ENCODE measurements at places on chromosomes 12 and 14.
A peak's percentile ranks its signal among the peaks of the same experiment; 100 is the strongest.

- no peak for DNase-seq
These were observed 42.6 kb downstream of the FBXO21 start for GRCh38 chr12:117147639-117148038.

DNA sequence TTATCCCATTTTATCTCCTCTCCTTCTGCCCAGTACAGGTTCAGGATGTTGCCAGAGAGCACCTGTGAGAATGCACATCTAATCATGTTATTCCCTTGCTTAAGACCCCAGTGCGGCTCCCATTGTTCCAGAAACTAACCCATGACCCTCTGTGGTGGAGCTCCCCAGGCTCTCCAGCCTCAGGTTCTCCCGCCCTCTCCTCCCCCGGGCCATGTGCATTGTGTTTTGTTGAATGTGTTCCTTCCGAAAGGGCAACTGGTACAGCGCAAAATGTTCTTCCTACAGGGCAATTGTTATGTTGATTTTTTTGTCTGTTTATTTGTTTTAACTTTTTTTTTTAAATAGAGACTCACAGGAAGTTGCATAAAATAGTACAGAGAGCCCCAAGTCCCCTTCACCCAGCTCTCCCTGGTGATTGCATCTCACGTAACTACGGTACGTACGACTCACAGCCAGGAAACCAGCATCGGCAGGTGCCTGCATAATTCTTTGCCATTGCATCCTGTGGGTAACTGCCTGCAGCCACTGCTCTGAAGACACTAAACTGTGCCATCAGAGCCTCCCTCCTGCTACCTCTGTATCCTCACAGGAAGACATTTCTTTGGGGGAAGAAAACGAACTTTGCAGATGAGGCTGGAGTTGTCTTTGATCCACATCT lies 31.2 kb downstream of the TMEM132C start:
- DNase-seq, result no peak

- no peak for DNase-seq
These were observed 153.4 kb downstream of the FUT8 start for GRCh38 chr14:65565948-65566347.

DNA sequence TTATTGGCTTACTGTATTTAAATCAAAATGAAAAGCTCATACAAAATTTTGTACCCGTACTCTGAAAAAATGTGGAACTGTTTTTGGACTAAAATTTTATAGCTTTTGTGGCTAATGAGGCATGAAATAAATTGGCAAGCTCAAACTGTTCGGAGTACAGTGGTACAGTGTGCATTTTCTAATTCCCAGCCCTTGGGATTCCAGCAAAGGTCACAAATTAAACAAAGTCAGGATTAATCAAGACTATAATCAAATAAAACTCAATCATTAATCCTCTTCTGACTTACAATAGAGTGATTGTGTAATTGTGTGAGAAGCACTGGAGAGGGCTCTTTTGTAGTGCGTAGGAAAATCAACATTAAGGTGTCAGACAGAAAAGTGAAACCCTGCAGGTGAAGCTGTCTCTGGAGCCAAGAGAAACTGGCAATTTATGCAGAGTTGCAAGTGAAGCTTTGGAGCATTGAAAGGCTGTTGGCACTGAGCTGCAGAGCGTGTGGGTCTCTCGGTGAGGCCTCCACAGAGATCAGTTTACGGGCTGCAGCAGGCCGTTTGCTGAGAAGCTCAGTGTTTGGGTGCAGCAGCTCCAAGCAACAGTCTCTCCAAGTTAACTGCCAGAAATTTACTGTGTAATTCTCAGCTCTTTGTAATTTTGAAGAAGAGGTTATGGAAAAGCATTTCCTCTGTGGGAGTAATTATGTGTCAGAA lies 275.9 kb downstream of the FBXL14 start:
- DNase-seq, result peak; percentile 65

GRCh38 chr12:4331221-4331620 lies 10.2 kb downstream of the TIGAR start:
- DNase-seq, result no peak

- no peak for DNase-seq
These were observed 57.3 kb downstream of the AVPR1A start for GRCh38 chr12:63093711-63094110.

DNA sequence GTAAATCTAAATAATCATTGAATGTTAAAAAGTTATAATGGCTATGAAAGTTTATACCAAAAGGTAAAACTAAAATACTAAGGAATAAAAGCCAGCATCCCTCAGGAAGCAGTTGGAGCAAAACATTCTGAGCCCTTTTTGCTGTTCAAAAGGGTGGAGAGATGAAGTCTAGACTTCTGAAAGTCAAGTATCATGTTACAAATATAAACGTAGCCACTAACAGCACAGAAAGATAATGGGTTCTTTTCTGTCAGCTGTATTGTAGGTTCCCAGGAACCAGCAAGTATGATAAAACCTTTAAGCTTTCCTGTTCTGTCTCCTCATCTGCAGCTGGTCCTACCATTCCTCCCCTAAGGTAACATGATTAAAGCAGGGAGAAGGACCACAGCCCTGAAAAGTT lies 16.4 kb upstream of the PLD4 start:
- DNase-seq, result no peak

- DNase-seq, result no peak
These were observed 23.0 kb downstream of the PDE6H start for GRCh38 chr12:14995583-14996425.

- no peak for DNase-seq
These were observed at the start of gene TMEM229B for GRCh38 chr14:67487937-67488893. TMEM229B (minus strand) TSS chr14:67488721; CDS start chr14:67473923, 14,798 bp downstream.
